Testis (tissue), 5 donors: ENCODE measurements at places on chromosomes 7 and 10.

GRCh38 chr7:21108182-21108581 lies 319.7 kb upstream of the SP4 start:
- no peak for DNase-seq

DNA sequence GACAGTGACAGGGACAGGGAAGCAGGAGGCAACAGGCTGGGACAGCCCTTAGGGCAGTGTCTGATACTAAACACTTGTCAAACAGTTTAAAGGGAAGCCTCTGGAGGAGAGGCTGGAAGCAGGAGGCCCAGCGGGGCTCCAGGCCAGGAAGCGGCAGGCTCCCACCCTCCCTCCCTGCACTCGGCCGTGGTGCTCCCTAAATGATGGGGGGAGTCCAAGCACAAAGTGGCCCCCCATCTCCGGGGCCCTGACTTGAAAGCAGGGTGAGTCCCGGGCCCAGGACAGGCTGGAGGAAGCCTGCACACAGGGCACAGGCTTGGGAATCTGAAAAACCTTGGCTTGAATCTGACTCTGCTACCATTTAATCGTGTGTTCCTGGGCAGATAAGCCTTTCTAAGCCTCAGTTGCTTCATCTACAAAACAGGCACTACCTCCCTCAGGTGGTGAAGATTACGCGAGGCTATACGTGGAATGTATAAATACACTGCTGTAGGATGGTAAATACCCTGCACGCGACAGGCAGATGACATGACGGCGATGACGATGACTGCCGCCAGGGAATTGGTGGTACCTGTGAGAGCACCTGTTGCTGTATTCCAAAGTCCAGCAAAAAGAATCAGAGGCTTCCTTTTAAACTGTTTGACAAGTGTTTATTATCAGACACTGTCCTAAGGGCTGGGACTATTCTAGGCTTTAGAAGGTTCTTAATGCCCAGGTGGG lies 34.1 kb downstream of the GBX1 start:
- no peak for DNase-seq

DNA sequence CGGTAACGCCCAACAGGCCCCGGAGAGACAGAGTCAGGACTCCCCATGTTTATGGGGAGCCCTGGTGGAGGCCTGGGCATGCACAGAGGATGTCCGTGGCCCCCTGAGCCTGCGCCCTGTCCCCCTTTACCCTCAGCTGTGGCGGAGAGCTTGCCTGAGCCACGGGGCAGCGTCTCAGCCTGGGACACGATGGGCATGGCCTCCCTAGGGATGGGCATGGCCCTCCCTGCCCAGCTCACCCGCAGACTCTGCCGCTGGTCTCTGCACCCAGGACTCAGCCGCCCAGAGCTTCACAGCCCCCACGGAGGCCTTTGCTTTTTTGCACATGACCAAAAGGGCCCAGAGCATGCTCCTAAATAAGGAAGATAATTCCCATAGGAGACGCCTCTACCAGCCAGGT lies 394.2 kb downstream of the PTPRN2 start:
- no peak for DNase-seq

- DNase-seq: no peak
Measured at GRCh38 chr7:50721661-50722259, 60.9 kb downstream of the GRB10 start.

DNA sequence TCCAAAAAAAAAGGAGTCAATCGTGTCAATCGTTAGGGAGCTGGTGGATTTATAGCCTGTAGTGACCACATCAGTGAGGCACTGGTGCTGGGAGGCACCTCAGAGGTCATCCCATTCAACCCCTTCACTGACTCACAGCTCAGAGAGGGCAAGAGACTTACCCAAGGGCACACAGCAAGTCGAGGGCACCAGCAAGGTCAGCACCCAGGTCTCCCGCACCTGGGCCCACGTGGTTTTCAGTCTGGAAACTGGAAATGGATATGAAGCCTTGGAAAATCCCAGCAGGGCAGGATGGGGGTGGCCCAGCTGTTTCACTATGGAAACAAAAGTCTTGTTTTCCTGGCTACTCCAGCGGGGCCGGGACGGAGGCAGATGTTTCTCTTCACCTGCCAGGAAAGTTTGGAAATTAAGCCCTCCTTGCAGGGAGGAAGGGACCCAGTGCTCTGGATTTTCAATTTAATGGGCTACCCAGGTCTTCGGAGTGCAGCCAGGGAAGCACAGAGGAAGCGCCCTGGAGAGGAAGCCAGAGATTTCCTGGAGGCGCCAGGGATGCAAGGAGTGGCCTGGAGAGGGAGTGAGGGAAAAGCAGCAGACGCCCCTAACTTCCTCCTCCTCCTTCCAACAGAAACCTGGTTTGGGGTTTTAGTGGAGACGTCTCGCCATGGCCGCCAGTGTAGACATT lies 157.2 kb upstream of the TNRC18 start:
- DNase-seq: no peak

- DNase-seq: no peak
Measured at GRCh38 chr7:140050100-140050499, 12.7 kb downstream of the PARP12 start.

GRCh38 chr7:70736715-70737460 lies 395.1 kb upstream of the GALNT17 start:
- DNase-seq: no peak
